ENCODE measurements at places on chromosomes 16 and 17. TPM values are rescaled to one million over a fixed set of nuclear protein-coding genes. Genes with fewer than 3 reads are reported as not detected.

The TMEM98 gene
- not detected for total RNA-seq

The ZG16 gene
- not detected for total RNA-seq

DNA sequence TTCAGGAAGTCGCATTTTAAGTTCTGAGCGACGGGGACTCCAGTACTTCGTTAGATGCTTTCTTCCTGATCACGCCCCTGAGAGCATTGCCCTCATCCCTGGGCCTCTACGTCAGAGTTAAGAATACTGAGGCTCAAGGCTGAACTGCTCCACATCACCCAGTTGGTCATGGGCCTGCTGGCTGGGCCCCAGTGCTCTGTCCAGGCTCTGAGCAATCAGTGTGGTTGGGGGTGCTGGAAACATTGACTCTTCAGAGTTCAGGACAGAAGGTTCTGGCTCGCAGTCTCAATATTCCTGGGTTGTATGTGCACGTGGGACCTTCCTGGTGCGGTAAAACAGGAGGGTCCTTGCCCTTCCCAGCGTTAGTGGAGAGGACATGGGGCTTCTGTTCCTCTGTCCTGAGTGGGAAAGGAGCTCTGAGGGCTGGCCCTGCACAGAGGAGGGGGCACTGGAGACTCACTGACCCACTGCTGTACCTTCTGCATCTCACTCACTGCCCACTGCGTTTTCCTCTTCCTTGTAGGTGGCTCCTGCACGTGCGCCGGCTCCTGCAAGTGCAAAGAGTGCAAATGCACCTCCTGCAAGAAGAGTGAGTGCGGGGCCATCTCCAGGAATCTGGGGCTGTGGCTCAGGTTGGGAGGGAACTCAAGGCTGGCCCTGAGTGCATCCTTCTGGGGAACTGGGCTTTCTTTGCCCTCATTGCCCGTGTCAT, 518 bp downstream of the MT1E start:
- no peak for DNase-seq

DNA sequence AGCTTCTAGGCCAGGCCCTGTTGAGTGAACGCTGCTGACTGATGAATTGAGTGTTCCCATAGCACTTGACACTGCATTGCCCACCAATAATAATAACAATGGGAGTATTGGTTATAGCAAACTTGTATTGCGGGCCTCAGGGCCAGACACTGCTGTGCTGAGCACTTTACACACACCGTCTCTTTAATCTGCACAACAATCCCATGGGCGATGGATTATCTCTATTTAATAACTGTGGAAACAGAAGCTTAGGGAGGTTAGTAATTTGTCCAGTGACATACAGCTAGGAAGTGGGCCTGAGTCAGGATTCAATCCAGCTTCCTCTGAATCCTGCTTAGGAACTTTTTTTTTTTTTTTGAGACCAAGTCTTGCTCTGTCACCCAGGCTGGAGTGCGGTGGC, 11.2 kb downstream of the ARHGAP23 start:
- no peak for DNase-seq

DNA sequence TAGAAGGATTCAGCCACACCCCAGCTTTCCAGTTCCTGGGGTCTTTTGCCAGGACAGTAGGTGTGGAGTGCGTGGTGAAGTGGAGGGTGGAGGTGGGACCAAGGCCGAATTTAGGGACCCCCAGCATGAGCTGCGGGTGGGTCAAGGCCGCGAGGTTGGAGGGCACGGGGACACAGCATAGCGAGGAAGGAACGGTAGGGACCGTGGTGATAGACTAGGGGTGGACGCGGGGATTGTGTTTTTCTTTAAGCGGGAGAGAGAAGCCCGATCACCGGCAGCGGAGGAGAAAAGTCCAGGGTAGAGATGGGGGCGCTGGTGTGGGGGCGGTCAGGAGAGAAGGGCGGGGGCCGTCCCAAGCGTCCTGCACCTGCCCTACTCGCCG, 261 bp upstream of the B4GALNT2 start:
- no peak for DNase-seq

DNA sequence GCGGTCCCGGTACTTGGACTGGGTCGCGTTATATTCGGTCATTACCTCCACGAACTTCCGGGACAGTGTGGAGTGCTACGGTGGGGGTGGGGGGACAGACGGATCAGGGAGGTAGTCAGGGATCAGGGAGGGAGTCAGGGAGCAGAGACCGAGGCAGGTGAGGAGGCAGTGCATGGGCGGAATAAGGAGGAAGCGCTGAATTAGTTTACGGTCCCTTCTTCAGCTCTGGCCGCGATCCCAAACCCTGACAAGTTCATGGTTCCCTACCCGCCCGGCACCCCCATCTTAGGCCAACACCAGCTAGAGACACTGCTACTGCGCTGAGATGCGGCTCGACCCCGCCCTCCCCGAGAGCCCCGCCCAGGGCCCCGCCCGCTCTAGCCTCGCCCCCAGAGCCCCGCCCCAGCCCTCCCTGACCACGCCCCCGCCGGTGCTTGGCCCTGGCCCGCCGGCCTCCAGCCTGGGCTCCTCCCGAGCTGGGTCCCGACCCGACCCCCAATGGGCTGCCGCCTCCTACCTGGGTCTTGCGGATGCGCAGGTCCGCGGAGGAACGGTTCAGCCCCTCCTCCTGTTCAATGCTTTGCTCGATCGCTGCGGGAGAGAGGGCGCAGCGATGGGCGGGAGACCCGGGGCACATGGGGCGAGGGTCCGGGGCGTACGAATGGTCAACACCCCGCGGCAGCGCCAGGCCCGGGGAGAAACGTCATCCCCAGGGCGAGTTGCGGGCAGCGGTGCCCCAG, 12.1 kb downstream of the HSD3B7 start:
- peak; percentile 67 for DNase-seq

DNA sequence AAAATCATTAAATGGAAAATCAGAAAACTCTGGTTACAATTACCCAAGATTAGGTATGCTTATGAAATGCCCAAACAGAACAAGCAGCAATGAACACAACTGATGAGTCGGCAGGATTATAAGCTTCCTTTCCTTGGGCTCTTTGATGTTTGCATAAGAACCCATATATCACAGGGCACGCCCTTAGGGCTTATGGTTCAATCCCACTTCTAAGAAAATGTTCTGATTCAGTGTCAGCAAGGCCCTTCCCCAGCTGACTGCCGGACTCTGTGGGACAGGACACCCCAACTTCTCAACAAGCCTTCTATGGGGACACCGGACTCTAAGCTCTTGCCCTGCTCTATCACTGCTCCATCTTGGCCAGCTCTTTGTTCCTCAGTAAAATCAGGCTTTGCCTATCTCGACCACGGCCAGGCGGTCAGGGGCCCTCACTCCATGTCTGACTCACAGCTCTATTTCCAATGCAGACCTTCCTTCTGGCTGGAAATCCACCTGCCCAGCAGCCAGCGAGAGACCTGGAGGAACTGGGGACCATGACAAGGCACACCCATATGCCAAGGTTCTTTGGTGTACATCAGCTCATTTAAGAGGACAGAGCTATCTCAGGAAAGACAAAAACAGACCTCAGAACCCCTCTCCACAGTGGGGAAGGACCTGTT, 26.8 kb downstream of the LITAFD start:
- DNase-seq: no peak

GRCh38 chr17:62064791-62065563, at the start of gene MED13:
Gene MED13, minus strand, starts transcription at chr17:62065278. Its CDS starts 73 bp downstream, at chr17:62065205.
- peak; percentile 51 for DNase-seq

DNA sequence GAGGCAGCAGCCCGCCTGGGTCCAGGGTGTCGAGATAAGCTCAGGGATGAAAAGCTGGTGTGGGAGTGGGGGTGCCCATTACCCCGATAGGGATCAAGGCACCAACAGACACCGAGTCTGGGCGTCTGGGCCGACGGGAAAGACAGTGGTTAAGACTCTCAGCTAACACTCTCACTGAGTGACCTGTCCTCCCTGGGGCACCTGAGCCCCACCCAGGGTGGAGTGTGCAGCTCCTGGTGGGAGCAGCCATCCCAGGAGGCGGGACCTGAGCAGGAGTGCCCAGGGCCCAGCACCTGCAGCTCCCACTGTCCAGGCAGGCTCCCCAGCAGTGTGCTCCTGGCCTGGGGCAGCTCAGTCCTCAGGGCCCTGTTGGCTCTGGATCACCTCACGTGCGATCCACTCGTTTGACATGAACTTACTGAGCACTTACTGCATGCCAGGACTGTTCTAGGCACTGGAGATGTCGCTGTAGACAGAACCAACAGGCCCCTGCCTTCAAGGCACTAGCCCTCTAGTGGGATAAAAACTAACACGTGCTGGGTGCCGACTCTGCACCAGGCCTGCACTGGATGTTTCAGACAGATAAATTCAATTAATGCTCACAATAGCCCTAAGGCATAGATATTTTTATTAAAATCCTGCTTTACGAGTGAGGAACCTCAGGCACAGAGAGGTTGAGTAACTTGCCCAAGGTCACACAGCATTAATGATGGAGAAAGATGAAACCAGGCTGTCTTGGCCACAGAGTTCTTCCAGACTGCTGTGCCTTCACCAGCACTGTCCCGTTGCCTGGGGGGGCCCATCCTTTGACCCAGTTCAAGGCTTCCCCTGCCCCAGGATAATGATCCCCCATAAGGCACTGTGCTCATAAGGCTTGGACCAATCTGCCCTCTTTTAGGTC, 1.9 kb downstream of the EVPLL start:
- no peak for DNase-seq

DNA sequence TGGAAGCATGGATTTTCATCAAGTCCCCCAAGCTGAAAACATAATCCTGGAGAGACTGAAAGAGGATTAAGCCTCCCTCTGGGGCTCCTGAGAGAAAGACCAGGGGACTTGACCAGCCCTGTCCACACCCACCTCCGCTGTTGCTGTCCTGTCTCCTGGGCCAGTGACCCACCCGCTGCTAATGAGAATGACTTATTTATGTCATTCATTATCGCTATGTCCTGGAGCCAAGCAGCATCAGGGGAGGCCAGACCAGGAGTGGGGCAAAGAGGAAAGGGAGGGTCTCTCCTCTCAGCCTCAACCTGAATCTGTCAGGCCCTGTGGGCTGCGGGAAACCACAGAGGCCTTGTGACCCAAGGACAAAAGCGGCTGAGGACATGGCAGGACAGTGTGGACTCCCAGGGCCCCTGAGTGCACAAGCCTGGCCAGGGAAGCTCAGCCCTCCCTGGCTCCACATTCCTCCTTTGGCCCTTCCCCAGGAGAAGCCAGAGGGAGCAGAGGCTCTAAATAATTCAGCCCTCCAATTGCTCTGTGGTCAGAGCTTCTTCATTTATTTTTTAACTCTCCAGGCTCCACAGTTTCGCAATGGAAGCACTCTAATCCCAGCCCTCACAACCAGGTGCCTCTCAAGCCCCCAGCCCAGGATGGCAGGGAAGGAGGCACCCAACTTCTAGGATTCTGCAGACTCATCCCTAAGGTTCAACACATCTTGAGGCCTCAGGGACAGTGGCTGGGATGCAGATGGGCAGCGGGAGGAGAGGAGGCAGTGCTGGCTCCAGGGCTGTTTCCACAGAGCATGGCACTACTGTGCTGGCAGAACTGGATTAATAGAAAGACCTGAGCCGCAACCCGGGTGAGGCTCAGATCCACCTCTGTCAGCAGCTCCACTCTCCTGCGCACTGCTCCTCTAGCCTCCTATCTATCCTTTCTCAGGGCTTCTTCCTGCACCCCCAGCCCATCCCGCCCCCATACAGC, 19.1 kb downstream of the CUEDC1 start:
- no peak for DNase-seq

The PHKG2 gene
- total RNA-seq: 36.3 TPM

The MYH10 gene
- 1.1 TPM for total RNA-seq

The ABCA9 gene
- total RNA-seq: not detected

DNA sequence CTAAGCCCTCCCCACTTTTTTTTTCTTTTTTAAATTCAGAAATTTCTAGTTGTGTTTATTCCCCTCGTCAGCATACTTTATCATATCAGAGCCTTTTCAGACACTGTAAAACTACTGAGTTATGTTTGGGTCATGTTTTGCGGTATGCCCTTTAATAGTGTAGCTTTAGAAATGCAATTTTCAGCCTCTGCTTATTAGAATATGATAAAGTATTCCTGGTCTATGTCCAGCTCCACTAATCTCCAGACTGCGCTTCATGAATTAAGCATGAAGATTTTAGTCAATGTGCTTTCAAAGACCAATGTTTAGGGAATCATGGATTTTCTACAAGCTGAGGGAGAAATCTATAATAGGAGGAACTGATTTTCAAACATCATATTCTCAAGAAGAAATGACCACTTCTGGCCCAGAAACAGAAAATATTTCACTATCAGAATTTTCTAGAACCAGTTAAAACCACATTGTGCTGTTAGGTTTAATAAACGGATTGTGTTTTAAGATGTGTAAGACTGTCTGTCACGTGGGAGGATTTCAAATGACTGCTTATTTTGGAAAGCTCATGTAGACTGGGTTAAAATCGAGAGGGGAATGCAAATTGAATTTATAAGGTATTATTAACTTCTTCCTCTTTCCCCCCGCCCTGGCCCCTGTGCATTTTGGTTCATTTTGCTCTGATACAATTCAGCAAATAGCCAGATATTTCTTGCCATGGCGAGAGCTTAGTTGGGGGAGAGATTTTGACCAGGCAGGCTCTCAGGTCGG, 498.5 kb downstream of the WWOX start:
- no peak for DNase-seq

DNA sequence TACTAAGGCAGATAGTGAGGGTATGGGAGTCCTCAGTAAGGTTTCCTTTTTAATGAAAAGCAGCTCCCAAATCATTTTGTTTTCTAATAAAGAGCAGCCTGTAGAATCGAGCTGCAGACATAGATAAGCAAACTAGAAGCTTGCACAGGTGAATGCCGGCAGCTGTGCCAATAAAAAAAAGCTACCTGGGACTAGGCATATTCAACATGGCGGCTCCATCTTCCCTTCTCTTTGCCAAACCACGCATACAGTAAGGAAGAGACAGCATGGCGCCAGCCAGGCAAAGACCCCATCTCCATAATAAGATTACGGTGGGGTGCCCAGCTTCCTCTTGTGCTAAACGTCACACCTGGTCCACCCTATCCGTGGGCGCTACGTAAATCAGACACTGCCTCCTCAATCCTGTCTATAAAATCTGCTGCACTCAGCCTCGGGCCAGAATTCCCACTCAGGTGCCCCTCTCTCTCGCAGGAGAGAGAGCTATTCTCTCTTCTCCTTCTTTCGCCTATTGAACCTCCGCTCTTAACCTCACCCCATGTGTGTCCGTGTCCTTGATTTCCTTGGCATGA, 92.7 kb upstream of the FA2H start:
- no peak for DNase-seq

- DNase-seq: no peak
Measured at GRCh38 chr16:30605158-30605557, 5.0 kb downstream of the ZNF689 start.

The FAM20A gene
- total RNA-seq: not detected

DNA sequence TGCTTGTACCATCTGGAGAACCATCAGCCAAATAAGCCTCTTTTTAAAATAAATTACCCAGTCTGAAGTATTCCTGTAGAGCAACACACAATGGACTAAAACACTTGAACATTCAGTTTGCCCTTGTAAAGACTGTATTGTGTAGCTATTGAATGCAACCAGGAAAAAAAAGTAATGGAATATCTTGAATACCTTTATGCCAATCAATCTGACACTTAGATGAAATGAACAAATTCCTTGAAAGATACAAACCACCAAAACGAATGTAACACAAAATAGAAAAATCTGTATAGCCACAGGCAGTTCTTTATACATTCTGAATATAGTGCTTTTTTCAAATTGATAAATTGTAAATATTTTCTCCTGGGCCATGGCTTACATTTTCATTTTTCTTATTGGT, 63.3 kb upstream of the KCNJ16 start:
- no peak for DNase-seq

The C17orf100 gene
- total RNA-seq: 0.73 TPM

GRCh38 chr16:4365615-4366014, 6.0 kb upstream of the VASN start:
- DNase-seq: no peak
